ENCODE measurements at places on chromosomes 3 and 15.

GRCh38 chr3:144791034-144791433 lies 819.4 kb downstream of the DIPK2A start:
- H3K4me3 ChIP-seq, result no peak overlapping the region
- no peak for DNase-seq
- H3K4me1 ChIP-seq, result no peaks in the 10 kb centered on the region

- DNase-seq, result peak; percentile 40
- H3K4me1 ChIP-seq, result peaks cover 87% of the 10 kb centered on the region
- H3K27me3 ChIP-seq, result no peaks in the 10 kb centered on the region
- no peaks in the 10 kb centered on the region for H3K36me3 ChIP-seq
Observed at GRCh38 chr3:56923526-56924224, 121.9 kb upstream of the ARHGEF3 start.

DNA sequence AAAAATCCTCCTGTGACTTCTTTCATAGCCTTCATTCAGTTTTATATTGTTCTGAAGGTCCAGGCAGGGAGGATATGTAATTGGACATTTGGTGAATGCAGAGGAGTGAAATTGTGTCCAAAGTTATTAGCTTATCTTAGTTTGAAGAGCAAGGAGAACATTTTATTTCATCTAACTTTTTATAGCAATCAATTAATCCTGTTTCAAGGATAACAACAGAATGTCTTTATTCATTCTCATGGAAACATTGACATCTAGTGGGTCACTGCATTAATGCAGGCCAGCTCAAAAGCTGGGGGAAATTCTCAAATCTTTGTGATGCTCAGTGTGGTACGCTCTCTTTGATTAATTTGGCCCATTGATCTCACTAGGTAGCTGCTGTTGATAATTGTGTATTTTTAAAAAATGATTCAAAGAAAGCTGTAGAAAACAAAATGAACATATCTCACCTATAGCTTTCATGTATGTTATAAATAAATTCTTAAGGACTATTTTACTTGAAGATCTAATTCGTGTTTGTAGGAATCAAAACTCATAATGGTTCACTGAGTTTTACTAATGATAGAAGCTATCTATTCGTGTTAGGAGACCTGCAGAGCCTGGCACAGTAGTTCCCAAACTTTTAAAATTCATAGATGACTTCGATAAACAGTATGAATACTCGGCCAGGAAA lies 150.8 kb upstream of the KCNMB2 start:
- H3K4me3 ChIP-seq, result no peak overlapping the region
- H3K27ac ChIP-seq, result no peak overlapping the region
- no peaks in the 10 kb centered on the region for H3K36me3 ChIP-seq
- no peak for DNase-seq
- no peaks in the 10 kb centered on the region for H3K4me1 ChIP-seq

- no peaks in the 10 kb centered on the region for H3K36me3 ChIP-seq
- H3K27ac ChIP-seq, result peak overlapping the region; percentile 28
- no peak for DNase-seq
- H3K27me3 ChIP-seq, result no peaks in the 10 kb centered on the region
- no peak overlapping the region for H3K4me3 ChIP-seq
Observed at GRCh38 chr15:101168898-101169494, 82.9 kb downstream of the CHSY1 start.

DNA sequence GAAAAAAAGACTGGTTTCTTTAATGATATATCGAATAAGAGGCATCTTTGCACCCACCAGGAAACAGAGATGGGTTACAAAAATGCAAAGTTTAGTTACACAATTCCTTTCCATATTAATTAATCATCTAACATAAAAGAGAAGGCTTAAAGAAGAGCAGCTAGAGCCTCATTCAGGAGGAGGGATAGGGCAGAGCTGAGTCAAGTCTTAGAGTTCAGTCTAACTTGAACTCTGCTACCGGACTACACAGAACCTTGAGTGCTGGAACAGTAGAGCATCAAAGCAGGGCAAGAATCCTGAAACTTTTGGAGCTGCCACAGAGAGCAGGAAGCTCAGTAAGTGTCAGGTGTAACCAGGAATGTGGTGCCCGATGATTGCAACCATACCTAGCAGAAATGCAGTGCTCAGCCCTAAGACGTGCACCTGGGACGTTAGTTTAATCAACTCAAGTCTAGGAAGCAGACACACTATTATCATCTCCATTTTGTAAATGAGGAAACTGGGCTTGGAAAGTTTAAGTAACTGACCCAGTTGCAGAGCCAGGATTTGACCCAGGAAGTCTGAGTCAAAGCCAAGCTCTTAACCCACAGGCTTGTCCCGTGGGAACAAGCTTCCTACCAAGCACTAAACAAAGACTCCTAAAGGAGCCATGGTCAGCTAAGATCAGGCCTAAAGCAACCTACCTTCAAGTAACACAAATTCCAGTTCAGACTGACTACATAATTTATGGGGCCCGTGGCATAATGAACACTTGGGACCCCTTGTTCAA lies 187.4 kb downstream of the FOXP1 start:
- H3K36me3 ChIP-seq, result no peaks in the 10 kb centered on the region
- no peak overlapping the region for H3K4me3 ChIP-seq
- H3K4me1 ChIP-seq, result peaks cover 83% of the 10 kb centered on the region
- H3K27ac ChIP-seq, result no peak overlapping the region

DNA sequence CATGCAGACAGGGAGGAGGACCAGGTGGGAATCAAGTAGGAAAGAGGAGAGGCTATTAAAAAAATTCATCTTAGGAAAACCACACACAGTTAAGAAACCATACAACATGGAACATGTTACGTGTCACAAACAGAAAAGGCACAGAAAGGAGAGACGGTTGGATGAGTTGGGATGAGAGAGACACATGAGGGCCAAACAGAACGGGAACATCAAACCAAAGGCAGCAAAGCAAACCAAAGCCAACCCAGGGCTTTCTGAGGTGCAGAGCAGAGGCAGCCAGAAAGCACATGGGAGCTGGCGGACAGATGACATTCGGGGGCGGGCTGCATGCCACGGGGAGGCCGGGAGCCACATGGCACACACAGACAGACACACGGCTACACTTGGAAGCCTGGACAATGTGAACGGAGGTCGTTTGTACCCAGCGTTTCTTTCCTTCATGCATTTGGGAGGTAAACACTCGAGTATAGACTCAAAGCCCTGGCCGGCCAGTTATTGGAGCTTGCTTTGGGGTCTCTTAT lies 8.6 kb upstream of the SEC13 start:
- no peaks in the 10 kb centered on the region for H3K4me1 ChIP-seq
- H3K36me3 ChIP-seq, result no peaks in the 10 kb centered on the region
- no peak overlapping the region for H3K27ac ChIP-seq
- DNase-seq, result no peak
- H3K27me3 ChIP-seq, result no peaks in the 10 kb centered on the region

DNA sequence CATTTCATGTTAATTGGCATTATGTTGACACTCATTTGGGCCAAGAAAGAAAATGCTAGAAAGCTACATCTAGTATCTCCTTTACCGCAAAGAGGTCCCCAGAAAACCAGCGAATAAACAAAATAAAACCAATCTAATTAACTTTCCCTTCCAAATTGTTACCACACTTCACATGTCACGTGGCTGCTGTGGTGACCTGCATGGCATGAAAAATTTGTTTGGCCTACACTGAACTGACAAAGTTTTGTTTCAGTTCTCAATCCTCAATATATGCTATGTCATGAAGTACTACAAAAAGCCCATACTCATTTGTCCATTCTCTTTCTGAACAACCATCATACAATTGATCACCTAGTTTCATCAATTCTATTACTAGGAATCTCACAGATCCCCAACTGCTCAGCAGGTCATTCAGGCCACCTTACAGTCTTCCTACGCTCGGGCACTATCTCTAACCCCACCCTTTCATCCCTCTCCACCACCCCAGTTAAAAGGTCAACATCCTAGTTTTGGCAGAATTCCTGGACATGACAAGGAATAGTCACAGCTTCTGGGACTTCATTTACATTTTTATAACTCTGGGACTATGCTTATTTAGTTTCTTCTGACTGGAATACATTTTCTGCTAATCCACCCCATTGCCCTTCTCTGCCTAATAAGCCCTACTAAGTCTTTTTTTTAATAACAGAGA lies 480.4 kb downstream of the IGSF11 start:
- no peak for DNase-seq
- H3K4me1 ChIP-seq, result no peaks in the 10 kb centered on the region
- H3K27me3 ChIP-seq, result no peaks in the 10 kb centered on the region
- H3K4me3 ChIP-seq, result no peak overlapping the region
- no peak overlapping the region for H3K27ac ChIP-seq

- DNase-seq, result no peak
- no peaks in the 10 kb centered on the region for H3K27me3 ChIP-seq
- H3K4me1 ChIP-seq, result no peaks in the 10 kb centered on the region
Observed at GRCh38 chr3:122461806-122462205, 45.9 kb upstream of the WDR5B start.

DNA sequence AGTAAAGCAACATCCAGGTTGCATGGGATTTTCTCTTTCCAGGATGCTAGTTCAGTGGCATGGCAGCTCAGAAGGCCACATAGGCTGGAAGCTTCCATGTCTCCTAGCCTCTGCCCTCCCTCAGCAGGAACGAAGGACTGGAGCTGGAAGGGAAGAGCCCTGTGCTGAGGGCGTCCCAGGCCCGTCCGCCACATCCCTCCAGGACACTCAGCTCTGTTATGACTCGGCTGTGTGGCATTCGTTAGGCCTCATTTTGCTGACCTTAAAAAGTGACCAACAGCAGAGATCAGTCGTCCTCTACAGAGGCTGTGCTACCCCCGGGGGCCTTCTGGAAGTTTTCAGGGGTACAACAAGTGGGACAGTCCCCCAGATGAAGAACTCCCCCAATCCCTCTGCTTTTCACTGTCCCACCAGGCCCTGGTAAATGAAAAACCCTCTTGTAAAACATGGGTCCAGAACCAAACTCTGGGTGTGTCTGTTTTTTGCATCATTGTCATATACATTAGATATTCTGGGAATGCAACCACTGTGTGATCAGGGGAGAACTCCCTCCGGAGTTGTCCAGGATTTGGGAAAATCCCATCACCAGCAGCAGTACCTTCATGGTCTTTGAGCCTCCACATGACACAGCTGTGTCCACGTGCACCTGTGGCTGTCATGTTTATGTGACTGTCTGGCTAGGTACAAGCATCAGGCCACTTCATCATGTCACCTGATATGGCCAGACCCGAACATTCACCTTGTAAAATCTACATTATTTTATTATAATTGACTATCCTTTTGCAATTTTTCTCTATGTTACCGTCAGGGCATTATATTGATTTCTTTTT lies 149.9 kb downstream of the OR4M2 start:
- peak; percentile 18 for DNase-seq
- no peak overlapping the region for H3K4me3 ChIP-seq
- no peaks in the 10 kb centered on the region for H3K4me1 ChIP-seq
- no peaks in the 10 kb centered on the region for H3K36me3 ChIP-seq
- no peaks in the 10 kb centered on the region for H3K27me3 ChIP-seq
- H3K27ac ChIP-seq, result no peak overlapping the region

GRCh38 chr3:10173095-10173925 lies 8.6 kb downstream of the IRAK2 start:
- H3K27ac ChIP-seq, result no peak overlapping the region
- no peaks in the 10 kb centered on the region for H3K36me3 ChIP-seq
- no peak overlapping the region for H3K4me3 ChIP-seq
- no peak for DNase-seq

- no peaks in the 10 kb centered on the region for H3K27me3 ChIP-seq
- H3K4me1 ChIP-seq, result no peaks in the 10 kb centered on the region
- no peaks in the 10 kb centered on the region for H3K36me3 ChIP-seq
- DNase-seq, result no peak
- no peak overlapping the region for H3K4me3 ChIP-seq
Observed at GRCh38 chr3:127326341-127326740, 38.5 kb upstream of the PRR20G start.

DNA sequence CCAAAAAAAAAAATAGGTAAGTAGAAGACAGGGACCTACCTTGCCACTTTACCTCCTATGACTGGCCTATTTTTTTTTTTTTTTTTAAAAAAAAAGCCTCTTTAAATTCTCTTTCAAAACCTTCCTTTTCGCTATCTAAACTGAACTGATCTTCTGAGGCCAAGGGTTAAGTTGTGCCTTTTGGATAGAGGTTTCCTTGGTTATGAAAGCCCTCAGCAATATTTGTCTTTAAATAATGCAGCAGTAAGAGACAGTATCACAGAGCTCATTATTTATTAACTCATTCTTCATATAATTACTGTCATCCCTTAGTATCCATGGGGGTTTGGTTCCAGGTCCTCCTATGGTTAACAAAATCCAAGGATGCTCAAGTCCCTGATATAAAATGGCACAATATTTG lies 9.0 kb downstream of the MIX23 start:
- peaks cover 4% of the 10 kb centered on the region for H3K36me3 ChIP-seq
- no peaks in the 10 kb centered on the region for H3K4me1 ChIP-seq
- H3K27ac ChIP-seq, result no peak overlapping the region
- DNase-seq, result no peak
- no peaks in the 10 kb centered on the region for H3K27me3 ChIP-seq

- no peak overlapping the region for H3K4me3 ChIP-seq
- H3K36me3 ChIP-seq, result peaks cover 8% of the 10 kb centered on the region
- no peak for DNase-seq
- H3K27ac ChIP-seq, result no peak overlapping the region
Observed at GRCh38 chr15:65094294-65094995, 17.9 kb downstream of the KBTBD13 start.

GRCh38 chr3:18086078-18086477 lies 339.1 kb downstream of the SATB1 start:
- no peak overlapping the region for H3K27ac ChIP-seq
- H3K36me3 ChIP-seq, result no peaks in the 10 kb centered on the region
- no peaks in the 10 kb centered on the region for H3K27me3 ChIP-seq

DNA sequence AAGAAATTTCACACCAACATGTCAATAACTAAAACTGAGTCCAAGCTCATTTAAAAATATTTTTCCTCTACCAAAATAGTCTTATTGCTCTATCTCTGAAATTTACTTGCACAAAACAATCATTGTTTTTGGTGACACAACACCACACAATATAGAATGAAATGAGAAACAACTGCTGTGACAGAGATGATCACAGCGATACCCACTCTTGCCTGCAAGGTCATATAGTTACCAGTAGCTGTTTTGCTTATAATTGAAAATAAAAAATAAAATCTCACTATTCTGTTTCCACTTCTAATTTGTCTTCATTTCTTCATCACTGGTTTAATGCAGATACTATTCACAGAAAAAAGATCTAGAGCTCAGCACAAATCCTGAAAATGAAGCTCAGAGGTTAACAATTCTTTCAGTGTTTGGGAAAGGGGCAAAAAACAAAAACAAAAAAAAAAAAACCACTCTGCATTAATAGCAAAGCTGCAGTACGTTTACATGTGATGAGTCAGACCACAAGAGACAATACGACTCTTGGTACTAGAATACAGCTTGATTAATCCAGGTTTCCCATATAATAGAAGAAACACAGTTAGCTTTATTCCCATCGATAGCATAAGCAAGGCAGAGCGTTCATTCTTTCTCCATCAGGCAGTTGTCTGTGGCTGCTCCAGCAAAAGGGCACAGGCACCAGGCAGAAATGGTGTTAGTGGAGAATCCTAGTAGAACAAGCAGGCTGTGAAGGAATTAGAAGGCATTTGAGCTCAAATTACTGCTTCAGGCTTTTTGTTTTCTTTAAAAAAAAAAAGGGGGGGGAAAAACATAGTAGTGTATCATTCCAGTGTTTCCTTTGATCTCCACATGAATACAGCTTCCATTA lies 773 bp downstream of the ANKRD28 start:
- no peaks in the 10 kb centered on the region for H3K27me3 ChIP-seq
- no peaks in the 10 kb centered on the region for H3K36me3 ChIP-seq
- peak overlapping the region; percentile 77 for H3K27ac ChIP-seq
- no peak overlapping the region for H3K4me3 ChIP-seq
